ENCODE measurements at places on chromosomes 2 and 18.

DNA sequence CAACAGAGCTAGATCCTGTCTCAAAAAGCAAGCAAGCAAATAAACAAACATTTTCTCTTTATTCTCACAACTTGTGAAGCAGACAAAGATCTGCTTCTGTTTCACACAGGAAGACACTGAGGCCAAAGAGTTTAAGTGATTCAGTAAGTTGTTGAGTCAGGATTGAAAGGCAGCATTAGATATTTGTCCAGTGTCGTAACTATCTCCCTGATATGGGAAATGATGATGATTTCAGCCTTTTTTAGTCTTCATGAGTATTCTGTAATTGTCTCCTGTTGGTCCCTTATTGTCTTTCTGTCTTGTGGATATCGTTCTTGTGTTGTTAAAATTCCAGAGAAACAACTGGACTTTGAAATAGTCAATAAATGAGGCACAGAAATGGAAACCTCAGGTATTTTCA, 59.6 kb downstream of the GATA6 start:
- no peak for DNase-seq

GRCh38 chr18:74654638-74655037, 57.0 kb downstream of the ZNF407 start:
- DNase-seq = no peak

DNA sequence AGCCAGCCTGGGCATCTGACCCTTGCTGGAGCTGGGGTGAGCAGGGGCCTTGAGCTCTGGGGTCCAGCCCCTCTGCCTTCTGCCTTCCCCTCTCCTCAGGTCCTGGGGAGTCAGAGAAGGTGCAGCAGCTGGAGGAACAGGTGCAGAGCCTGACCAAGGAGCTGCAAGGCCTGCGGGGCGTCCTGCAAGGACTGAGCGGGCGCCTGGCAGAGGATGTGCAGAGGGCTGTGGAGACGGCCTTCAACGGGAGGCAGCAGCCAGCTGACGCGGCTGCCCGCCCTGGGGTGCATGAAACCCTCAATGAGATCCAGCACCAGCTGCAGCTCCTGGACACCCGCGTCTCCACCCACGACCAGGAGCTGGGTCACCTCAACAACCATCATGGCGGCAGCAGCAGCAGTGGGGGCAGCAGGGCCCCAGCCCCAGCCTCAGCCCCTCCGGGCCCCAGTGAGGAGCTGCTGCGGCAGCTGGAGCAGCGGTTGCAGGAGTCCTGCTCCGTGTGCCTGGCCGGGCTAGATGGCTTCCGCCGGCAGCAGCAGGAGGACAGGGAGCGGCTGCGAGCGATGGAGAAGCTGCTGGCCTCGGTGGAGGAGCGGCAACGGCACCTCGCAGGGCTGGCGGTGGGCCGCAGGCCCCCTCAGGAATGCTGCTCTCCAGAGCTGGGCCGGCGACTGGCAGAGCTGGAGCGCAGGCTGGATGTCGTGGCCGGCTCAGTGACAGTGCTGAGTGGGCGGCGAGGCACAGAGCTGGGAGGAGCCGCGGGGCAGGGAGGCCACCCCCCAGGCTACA, 3.8 kb downstream of the EMILIN1 start:
- no peak for DNase-seq

DNA sequence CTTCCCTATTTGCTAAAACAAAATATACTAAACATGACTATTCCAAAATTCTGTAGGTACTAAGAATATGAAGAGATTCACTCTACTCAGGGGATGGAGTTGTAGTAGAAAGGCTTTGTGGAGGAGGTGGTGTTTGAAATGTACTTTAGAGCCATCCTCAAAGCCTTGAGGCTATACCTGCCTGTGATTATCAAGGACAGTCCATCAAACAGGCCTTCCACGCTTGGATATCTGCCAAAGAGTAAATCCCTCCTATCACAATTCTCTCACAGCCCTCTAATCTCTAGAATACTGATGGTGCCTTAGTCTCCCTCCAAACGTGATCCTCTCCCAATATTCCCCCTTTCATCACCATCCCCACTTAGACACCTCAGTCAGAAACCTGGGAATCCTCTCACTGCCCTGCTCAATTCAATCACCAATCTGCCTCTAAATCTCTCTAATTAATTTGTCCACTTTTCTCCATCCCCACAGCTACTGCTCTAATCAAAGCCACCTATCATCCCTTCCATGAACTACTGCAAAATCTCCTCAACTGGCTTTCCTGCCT, 13.1 kb downstream of the SOS1 start:
- peak; percentile 29 for DNase-seq

Data from HAP-1 (cell line).